GM10248 (cell line): ENCODE measurements at places on chromosomes 5 and 9.
A peak's percentile ranks its signal among the peaks of the same experiment; 100 is the strongest.

GRCh38 chr5:92809855-92810465, 771.1 kb downstream of the NR2F1-AS1 start:
- DNase-seq: no peak

DNA sequence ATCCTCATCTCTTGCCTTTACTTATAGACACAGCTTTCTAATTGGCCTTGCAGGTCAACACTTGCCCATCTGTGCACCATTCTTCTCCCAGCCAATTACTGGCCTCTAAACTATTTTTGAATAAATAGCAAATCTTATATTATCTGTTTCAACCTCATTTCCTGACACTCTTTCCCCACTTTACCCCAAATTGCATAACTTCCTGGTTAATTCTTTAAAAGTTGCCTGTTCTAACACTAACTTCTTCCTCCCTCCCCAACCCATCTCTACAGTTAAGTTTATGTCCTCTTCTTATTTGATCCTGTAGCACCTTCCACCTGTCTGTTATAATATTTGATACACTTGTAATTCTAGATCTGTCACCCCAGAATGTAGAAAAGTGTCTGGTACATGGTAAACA, 372.1 kb downstream of the PDE4D start:
- no peak for DNase-seq

GRCh38 chr9:36127652-36128244, 8.8 kb upstream of the GLIPR2 start:
- DNase-seq: no peak

- DNase-seq: no peak
Observed at GRCh38 chr5:92836855-92837755, 743.9 kb downstream of the NR2F1-AS1 start.

- DNase-seq: no peak
Observed at GRCh38 chr9:138044485-138045383, 167.2 kb downstream of the CACNA1B start.

- peak; percentile 33 for DNase-seq
Observed at GRCh38 chr5:83471405-83472212, at the start of gene VCAN. TSS of gene VCAN (plus strand) at chr5:83471744. CDS start at chr5:83483519, 11,775 bp downstream.

DNA sequence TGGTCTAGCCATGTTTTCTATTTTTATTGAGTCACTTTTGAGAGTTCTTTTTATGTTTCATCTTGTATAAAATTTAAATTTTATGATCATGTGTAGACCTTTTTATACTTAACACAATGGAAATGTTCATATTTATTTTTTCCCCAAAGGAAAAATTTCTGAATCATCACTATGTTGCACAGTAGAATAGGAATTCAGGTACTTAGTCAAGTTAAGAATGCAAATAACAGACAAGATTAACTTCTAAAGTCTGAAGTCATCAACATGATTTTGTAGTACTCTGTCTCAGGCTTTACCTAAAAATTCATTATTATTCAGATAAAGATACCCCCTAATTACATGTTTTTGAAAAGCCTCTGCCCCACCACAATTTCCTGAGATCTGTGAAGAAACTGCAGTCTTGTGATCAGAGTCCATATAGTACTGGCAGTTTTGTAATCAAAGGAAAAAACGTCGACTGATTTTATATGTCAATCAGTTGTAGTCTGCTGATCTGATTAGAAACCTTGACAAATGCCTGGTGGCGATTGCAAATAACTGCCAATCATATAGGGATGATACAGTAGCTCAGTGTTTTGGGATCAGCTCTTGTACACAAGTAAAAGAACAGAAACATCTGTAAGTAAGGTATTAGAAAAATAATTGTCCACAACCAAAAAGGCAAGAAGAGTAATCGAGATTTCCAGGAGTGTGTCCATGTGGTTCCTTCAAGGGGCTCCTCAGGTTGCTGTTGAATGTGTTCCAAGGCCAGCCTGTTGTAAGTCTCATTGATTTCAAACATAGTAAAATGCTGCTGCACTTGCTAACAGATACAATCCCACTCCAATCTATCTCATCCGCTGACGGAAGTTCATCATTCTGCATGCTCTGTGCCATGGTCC, 352.4 kb downstream of the ARRDC3 start:
- DNase-seq: no peak

DNA sequence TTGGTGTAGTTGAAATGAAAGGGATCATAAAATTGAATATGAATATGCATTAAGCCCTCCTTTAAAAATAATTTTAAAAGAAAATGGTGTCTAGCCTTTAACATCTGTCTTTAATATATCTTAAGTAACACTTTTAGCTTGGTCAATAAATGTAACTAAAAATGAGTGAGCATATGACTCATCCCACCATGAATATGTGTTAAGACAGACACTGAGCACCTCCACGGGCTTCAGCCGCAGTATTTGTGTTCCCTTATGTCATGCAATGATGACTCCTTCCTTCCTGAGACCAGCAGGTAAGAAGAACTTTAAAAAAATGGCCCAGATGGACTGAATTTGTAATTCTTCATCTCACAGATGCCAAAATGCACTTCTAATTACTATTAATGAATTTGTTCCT, 563.2 kb downstream of the NR2F1-AS1 start:
- DNase-seq: no peak

- DNase-seq: no peak
Observed at GRCh38 chr9:38211002-38211401, 142.0 kb upstream of the SHB start.

- DNase-seq: no peak
Observed at GRCh38 chr9:4146293-4146692, 153.6 kb downstream of the GLIS3 start.

DNA sequence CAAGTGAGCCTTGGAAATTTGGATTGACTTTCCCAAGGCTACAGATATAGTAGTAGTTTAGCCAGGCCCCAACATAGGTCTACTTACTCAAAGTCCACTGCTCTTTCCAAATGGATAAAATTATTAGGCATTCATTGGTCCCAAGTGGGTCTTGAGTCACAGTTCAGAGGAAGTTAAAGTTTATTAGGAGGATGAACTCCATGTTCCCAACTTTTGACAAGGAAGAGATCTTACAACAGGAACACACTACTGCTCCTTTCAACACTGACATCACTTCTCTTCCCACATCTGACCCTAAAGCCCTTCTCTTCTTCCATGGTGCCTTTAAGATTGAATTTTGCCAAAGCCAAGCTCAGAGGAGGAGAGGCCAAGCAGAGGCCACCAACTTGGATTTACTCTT, 234.5 kb upstream of the TRIM32 start:
- DNase-seq: no peak

DNA sequence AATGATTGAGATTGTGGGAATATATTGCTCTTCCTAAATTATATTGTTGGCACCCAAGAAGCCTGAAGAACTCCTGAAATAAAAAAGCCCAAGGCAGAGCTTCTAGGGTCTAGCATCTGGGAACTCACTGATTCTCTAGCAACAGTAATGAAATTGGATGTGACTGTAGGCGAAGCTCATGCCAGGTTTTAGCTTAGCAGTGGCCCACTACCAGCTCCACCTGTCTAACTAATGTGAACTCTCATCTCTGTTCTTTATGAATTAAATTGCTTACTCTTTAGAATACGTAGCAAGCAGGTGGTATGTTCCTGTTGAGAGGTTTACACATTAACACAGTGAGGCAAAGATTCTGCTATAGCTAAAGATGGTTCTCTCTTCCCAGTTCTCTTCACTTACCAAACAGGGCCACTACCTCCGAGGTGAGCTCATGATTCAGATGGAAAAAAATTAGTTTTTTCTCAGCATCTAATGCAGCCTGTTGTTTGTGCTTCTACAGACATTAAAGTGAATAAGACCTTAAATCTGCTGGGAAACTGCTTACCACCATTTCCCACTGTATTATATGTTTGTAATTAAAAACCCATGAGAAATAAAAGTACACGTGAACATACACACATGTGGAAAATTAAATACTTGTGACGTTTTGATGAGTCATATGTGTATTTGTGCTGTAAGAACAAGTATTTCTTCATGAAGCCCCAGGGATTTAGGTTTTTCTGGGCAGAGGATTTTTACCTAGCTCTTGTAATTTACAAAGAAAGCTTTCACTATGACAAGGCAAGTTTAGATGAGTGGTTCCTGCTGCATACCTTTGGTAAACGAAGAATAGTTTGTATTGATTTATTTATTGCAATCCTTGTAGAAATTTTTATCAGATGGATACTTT, 360.1 kb downstream of the KDM4C start:
- DNase-seq: peak; percentile 25
